ENCODE measurements at places on chromosomes 16 and 17.

- no peak for DNase-seq
Observed at GRCh38 chr17:6872936-6873335, 41.4 kb upstream of the TEKT1 start.

DNA sequence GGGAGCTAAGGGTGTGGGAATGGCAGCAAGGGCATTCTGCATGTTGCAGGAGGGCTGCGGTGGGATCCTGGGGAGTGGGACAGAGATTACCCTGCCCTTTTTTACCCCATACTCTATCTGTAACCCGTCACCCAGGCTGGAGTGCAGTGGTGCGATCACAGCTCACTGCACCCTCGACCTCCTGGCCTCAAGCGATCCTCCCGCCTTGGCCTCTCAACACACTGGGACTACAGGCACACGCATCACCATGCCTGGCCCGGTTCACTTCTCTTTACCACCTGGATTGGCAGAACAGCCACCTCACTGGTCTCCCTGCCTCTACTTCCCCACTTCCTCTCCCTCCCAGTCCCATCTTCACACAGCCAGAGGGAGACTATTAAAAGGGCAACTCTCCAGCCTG, 9.5 kb downstream of the ZNF385C start:
- DNase-seq, result no peak

GRCh38 chr17:39569126-39569525, 38.6 kb downstream of the NEUROD2 start:
- no peak for DNase-seq

GRCh38 chr17:78105551-78105950, 23.0 kb downstream of the TMC6 start:
- no peak for DNase-seq

GRCh38 chr16:4578961-4579530, 22.9 kb downstream of the C16orf96 start:
- no peak for DNase-seq

GRCh38 chr17:37465069-37465616, 24.5 kb upstream of the DUSP14 start:
- DNase-seq, result no peak

DNA sequence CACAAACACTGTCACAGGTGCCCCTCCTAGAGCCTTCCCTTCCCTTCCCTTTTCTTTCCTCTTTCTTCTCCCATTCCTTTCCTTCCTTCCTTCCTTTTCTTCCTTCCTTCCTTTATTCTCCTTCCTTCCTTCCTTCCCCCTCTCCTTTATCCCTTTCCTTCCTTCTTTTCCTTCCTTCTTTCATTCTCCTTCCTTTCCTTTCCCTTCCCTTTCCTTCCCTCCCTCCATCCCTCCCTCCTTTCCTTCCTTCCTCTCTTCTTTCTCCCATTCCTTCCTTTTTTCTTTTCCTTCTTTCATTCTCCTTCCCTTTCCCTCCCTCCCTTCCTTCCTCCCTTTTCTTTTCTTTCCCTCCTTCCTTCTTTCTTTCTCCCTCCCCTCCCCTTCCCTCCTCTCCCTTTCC, 170.0 kb downstream of the ENGASE start:
- DNase-seq, result no peak

DNA sequence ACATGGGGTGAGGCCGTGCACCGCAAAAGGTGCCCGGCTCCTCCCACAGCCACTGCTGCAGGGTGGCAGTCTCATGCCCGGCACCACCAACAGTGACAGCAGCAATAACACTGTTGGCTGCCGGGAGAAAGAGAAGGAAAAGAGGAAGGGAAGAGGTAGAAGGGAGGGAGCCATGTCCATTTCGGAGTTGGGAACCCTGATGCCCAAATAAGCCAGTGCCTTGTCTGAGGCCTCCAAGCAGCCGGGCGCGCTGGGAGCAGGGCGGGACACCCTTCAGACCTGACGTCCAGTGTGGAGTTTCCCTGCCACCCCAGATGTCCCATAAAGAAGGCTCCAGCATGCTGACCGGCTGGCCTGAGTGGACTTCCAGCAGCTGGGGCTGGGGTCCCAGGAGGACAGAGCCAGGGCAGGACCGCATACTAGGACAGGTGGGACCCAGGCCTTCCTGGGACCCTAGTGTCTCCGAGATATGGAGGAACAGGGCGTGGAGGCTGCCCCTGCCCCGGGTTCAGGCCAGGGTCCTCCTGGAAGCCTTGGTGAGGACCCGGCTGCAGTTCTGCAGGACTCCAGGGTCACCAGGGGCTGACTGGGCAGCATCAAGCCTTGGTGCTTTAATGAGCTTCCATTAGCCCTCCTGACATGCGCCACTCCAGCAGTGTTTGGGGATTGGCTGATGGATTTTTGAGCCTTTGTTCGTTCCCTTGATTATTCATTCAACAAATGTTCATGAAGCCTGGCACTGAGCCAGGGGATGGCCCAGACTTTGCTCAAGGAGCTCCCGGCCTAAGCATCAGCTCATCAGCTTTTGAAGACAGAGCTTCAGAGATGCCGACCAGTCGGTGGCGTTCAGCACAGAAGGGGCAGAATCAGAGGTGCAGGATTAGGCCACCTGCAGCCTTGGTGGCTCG, 223.6 kb upstream of the CIBAR2 start:
- DNase-seq, result no peak

DNA sequence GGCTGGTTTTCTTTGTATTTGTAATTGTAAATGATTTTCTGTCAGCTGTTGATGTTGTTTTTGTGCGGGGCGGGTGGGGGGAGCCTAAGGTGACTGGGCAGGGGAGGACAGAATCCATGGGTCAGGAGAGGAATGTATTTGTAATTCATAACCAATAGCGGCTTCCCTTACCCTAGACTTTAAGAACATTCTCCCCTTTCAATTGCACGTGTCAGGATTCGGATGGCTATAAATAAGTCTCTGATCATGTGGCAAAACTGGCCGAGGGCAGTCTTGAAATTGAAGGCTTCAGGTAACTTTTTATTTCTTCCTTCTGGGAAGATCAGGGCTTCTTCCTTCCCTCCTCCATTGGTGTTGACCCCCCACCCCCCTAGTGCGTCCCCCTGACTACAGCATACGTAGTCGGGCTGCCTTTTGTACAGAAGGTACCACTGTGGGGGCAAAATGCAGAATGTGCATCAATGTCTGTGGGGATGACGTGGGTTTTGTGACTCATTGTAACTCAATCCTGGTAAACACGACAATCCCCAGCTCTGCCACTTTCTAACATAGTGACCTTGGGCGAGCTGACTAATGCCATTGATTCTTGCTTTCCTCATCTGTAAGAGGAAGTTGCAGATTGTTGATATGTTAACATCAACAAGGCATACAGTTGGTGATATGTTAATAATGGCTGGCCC, 16.2 kb downstream of the MARCHF10 start:
- no peak for DNase-seq

DNA sequence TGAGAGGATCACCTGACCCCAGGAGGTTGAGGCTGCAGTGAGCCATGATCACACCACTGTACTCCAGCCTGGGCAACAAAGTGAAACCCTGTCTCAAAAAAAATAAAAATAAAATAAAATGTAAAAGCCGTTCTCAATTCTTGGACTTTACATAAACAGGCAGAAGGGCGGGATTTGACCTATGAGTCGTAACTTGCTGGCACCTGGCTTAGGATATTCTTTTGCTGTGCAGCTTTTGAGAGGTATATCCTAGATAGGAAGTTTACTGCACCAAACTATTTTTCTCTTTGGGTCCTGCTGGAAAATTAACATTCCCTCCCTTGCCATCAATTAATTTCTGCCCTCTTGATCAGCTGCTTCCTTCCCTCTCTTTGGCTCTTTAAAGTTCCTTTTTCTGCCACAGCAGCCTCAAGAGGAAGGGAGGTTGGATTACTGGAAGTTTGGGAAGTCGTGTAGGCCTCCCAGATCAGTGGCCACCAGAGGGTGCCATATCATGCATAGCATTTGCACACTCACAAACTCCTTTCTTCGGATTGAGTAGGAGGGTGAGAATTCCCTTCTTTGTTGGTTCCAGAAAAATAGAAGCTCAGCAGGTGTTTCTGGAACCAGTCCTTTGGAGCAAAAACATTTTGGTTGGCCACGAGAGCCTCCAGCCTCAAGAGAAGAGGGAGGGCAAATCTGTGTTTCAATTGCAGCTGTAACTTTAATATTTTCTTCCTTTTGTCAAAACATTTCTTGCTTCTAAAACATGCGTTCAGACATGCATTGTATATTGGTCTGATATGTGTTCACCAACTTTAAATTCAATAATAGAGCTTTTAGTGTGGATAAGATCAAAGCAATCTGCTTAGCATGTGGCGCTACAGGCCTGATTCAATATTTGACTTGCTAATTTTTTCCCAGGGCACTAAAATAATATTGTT, 147.3 kb downstream of the CCDC182 start:
- peak; percentile 80 for DNase-seq

GRCh38 chr17:57099165-57099564, 14.1 kb downstream of the AKAP1 start:
- no peak for DNase-seq

DNA sequence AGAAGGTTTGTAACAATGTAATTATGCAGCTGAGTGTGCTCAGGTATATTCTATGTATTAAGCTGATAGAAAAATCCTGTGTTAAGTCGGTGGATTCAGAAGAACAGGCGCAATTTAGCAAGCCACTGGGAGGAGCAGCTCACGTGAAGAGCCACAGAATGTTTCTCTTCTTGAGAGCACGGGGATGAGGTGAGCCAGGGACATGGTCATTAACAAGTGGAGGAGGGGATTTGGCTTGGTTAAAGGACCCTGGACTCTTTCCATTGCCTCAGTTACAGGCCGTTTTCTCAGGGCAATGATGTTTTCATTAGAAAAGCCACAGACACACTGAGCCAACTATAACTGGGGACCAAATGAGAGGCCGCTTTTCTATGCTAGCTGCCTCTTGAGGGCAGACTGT, 178.7 kb downstream of the SNX29 start:
- no peak for DNase-seq

DNA sequence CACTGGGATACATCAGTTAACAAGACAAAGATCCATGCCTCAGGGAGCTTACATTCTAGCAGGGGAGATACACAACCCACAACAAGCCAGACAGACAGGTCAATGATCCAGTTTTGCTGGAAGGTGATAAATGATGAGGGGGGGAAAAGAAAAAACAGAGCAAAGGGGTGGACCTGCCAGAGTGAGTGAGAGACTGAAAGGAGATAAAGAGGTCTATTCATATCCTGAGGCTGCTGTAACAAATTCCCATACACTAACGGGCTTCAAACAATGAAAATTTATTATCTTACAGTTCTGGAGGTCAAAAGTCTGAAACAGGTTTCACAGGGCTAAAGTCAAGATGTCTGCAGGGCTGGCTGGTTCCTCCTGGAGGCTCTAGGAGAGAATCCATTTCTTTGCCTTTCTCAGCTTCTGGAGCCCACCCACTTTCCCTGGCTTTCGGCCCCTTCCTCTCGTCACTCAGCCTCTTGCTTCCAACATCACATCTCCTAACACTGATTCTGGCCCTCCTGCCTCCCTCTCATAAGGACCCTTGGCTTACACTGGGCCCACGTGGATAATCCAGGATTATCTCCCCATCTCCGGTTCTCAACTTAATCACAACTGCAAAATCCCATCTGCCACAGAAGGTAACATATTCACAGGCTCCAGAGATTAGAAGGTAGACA, 81.5 kb downstream of the GAS7 start:
- DNase-seq, result no peak

Data from glutamatergic neuron (in vitro differentiated cells).